ENCODE measurements at places on chromosomes 2 and 18.
A peak's percentile ranks its signal among the peaks of the same experiment; 100 is the strongest.

DNA sequence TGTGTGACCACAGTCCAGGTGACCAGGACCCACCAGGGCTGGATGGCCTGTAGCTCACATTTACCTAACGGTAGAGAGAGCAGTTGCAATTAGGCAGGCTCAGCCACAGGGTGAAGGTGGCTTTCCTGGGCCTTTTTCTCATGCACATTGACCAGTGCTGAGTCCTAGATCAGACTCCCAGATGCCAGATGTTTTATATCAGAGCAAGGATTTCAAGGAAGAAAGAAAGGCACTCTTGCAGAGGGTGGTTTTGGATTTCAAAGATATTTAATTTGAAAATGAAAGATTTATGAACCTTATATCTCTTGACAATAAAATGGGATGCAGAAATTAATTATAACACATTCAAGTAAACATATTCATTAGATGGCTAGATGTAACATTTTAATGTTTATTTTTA lies 694.2 kb upstream of the GYPC start:
- DNase-seq: no peak

DNA sequence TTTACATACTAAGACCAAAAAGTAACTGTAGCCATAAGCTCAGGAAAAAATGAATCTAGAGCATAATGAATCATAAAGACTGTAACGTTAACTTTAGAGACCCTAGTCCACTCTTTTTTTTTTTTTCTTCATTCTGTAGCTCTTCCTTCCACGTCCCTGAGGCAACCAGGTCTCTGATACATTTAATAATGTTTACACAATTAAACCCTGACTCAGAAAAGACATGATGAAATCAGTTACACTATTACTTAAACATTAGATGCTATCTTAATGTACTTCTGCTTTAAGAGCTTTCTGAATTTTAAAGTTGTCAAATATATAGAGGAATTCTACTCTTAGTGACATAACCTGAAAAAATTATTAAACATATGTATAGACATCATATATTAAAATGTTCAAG lies 1121.5 kb upstream of the DDX18 start:
- DNase-seq: no peak

DNA sequence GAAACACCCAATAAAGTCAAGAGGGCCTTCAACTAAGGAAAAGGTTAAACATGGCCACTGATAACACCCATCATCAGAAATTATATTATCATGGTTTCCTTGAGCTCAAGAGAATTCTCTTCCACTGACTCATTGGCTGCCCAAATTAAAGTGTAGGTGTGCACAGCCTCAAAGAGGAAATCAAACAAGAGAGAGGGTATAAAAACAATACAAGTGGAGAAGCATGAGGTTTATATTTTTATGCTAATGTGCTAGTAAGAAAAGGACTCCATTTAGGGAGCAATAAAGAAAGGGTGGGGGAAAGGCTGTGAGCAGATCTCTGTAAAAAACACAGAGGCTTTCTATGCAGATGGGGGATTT lies 168.8 kb upstream of the VRK2 start:
- DNase-seq: no peak

DNA sequence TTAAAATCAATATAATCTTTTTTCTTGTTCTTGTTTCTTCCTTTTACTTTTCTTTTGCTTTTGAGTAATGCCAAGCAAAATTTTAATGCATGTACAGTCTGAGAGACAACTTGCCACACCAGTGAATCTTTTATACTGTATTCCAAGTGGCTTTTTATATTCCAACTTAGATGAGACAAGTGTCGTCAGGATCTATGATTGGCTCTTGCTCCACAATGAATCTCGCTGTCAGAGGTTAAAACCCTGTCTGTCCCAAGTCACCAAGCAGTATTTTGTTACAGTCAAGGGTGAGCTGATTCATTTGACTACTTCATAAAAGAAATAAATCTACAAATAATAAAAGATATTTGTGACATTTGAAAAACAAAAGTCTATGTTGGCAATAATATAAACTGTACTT lies at the start of gene MSTN:
TSS of gene MSTN (minus strand) at position 129 of the 400 bp plus-strand sequence. CDS start 133 bp downstream, outside the sequence.
- no peak for DNase-seq

GRCh38 chr2:30346471-30347169 lies 100.4 kb upstream of the LCLAT1 start:
- peak; percentile 80 for DNase-seq

DNA sequence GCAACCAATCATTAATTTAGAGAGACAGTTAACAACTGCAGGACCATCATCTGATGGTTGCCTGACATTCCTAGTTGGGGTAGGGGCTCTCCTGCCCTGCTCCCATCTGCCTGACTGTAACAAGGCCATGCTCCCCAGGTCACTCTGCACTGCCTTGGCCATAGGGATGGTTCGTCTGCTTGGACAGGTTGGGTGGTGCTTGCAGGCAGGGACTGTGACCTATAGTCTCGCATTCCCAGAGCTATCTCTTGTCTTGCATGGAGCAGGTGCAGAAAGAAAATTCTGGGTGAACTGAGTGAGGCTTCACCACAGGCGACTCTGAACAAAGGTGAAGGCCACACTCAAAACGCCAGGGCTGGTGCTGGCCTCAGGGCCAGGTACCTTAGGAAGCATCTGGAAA lies 64.7 kb downstream of the EMILIN2 start:
- DNase-seq: no peak

- no peak for DNase-seq
Measured at GRCh38 chr18:59833785-59834184, 66.0 kb upstream of the PMAIP1 start.

DNA sequence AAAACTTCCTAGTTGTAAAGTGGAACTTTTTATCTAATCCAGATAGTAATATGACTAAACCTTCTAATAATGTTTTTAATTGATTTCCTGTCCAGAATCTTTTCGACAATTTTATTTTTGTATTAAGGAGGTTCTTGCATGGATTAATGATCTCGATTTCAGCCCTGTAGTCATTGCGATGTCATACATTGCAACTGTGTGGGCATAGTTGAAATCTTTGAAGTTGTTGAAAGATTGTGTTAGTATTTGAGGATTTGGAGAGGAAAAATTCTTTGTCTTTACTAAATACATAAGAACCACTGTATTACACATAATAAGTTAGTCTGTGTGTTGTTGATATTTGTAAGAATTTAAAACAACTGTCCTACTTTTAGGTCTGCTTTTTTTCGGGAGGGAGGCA lies 31.1 kb downstream of the ACSL3 start:
- no peak for DNase-seq

DNA sequence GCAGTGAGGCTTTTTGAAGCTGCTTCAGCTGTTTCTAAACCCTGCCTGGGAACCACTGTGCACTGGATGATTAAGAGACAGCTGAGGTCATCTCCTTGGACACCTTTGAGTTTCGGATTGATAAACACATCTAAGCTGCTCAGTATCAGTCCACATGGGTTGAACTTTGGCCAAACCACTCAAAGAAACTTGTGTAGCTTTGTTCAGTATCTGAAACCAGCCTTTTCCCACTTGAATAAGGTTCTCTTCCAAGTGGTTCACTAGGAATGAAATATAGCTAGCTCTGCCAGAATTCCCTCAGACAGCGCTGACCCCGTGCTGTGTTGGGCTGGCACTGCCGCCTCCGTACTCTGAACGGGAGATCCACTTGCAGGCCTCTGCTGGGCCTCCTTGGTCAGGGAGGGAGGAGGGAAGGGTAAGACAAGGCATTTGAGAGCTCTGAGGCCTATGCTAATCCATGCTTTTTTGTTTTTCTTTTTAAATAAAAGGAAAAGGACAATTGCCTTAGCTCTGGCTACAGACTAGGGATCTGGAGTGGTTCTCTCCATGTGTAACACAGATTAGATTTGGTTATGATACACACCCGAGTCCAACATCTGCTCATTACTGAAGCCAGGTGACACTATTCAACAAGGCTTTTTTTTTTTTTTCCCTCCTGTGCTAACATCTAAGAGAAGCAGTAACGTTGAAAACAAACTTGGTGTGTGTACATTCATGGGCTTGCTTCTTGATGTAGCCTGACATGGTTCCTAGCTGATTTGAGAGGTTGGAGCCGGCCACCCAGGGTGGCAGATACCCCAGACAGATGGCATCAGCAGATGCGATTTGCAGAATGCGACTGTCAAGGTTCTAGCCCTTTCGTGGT lies 67.7 kb downstream of the NCK2 start:
- peak; percentile 50 for DNase-seq

DNA sequence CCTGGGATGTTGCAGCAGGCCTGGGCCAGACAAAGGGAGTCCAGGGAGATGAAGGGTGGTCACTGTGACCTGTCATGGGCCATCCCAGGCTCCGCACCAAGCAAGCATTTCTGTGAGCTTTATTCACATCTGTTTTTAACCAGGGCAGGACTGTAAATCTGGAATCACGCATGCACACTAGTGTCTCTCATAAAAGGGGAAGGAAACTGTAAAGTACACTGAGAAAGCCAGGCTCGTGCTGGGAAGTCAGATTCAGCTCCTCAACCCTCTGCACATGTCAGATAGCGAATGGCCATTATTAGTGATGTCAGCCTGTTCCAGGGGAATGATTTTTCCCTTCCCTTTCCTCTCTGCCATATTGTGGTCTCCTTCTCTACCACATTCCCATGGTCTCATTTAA lies 818.6 kb upstream of the RAB6C start:
- no peak for DNase-seq

DNA sequence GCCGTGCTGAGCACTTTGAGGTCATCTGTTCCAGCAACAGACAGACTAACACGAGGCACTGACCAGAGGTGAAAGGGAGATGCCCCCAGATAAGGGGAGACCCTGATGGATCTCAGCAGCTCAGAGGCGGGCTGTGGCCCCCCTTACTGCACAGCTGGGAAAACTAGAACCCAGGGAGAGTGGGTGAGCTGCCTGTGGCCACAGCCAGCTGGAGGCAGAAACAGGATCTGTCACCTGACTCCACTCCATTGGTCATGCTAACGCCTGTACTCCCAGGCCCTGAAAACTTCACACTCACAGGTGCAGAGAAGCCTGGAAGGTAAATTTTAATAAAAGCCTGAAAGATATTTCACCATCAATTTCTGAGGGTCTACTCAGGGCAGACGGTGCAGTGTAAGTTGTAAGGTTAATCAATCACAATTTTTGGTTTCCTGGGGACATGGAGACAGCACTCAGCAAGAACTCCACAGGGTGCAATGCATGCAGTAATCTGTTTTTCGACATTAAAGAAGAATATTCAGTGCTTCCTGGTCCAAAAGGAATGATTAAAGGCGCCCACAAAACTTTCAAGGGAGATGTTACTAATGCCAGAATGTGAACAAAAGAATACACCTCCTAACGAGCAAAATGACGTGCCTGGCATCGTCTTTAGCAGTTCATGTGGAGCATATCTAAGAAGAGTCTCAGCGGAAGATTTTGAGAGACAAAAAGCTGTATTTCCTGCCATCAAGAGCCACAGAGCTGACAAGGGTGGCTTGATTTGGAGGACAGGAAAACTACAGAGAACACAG lies 173.4 kb downstream of the EIPR1 start:
- no peak for DNase-seq

GRCh38 chr2:144322379-144322778 lies 197.5 kb downstream of the ZEB2 start:
- no peak for DNase-seq

DNA sequence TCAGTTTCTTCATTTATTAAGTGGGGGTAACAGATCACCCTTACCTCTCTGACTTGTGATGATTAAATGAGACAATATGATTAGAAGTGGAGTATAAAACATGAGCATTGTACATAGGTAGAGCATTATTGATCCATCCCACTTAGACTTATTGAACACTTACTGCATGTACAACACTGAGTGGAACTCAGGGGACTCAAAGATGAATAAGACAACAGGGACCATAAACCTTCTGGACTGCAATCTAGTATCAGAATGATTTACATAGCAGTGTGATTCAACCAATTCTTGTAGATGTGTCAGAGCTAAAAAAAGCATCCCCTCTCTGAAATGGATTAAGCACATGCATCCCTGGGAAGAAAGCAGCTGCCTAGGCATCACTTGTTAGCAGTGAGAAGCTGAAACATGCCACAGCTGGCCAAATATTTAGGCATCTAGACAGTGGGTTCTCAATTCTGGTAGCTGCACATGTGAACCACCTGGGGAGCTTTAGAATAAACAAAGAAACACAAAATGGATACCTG lies 111.5 kb downstream of the CYRIA start:
- no peak for DNase-seq

- no peak for DNase-seq
Measured at GRCh38 chr18:46160050-46160798, 56.0 kb downstream of the HAUS1 start.

DNA sequence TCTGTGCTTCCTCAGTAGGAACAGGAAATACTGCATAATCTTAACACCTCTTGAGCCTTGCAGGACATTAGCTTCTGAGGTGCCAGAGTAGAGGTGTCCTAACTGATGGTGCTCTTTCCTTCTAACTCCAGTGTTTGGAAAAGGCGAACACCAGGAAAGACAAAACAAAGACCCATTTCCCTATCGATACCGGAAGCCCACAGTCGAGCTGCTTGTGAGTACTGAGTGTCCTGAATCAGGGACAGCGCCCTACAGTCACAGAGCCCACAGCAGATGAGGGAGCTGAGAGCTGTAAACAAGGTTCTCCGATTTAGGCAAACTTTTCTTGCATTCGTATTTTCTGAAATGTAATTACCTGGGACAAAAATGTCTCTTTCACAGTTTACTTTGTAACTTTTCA lies 50.7 kb downstream of the SLC14A2 start:
- no peak for DNase-seq

- peak; percentile 66 for DNase-seq
Measured at GRCh38 chr2:241811201-241811951, 2.4 kb downstream of the NEU4 start.

DNA sequence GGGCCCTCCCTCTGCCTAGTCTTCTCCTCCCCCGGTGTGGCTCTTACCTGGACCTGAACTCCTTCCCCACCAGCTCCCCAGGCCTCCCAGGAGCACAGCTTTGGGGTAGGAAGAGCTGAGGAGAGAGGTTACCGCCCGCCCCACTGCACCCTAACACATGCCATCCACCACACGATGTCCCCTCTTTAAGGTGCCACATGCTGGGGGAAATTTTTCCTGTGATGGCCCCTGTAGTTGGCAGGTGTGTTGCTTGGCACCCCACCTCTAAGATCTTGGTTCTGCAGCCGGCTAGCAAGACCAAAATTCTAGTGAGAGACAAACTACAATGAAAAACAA lies 6.9 kb upstream of the TEX261 start:
- DNase-seq: no peak

DNA sequence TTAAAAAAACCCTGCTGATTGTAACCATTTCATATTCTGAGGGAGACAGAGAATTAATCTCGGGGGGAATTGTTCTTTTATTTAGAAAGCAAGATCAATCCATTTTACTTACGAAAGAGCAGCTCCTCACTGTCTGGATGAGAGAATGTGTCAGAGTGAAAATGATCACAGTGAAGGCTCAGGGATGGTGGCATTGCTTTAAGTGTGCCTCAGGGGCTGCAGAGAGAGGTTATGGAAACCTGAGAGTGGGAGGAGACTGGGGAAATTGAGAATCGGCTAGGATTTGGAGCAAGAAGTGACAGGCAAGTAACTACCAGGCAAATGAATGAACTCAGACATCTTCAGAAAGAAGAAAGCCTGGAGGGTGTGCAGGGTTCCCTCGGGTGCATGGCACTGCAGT lies 34.2 kb downstream of the MRPL35 start:
- DNase-seq: no peak

DNA sequence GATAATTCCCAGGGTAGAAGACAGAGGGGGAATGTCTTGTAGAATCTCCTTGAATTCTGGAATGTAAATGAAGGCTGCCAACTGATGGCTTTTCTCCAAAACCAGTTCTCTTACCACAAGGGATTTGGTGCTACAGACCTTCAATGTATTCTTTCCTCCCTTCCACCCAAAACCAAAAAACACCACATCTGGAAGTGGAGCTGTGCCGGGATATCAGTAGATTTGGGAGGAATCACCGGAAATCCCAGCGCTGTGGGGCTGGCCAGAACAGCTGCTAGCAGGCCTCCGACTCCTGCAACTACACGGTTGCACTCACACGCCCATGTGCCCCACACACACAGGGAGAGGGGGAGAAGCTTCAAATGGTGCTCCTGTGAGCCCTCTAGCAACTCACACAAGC lies 45.7 kb downstream of the RPL31 start:
- peak; percentile 40 for DNase-seq
